CD4-positive, CD25-positive, alpha-beta regulatory T cell (primary cell): ENCODE measurements at places on chromosomes 4 and X.

GRCh38 chr4:74555231-74555630 is 110.3 kb downstream of the AREG start:
- DNase-seq: no peak

DNA sequence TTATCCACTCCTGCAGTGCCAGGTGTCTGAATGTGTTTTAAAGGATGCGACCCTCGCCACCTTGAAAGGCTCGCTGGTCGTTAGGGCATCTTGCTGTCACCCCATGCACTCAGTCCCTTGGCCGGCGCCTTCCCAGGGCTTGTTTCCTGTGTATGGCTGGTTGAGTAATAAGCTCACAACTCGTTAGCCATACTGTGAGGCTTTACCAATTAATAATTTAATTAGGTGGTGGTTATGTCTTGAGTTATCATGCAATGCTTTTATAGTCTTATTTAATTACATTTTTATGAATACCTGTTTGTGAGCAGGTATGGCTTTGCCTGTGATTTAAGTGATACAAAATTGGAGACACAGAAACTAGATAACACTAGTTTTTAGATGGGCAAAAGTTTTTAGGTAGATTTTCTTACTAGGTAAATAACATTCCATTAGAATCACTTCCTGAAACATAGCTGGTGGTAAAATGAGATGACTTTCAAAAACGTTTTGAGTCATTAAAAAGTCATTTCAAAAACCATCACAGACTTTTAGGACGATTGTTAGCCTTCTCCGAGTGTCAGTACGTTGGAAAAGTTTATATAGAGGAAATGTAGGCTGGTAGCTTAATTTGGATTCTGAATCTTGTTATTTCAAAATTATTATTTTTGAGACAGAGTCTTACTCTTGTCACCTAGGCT is 18.2 kb downstream of the PTTG2 start:
- no peak for DNase-seq

DNA sequence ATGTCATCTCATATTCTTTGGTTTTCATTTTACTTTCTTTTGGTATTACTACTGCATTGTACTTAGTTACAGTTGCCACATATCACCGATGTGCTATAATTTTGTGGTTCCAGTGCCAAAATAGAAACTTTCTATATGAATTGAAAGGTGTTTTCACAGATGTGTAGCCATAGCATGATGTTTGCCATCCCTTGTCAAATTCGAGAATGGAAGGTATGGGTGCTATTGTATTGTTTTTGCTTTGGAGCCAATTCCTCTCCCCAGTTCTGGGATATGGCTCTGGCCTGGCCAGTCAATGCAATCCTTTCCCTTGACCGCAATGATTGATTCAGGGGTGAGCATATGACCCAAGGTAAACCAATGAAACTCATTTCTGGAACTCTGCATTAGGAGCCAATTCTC is 86.2 kb upstream of the RPS6KA3 start:
- DNase-seq: no peak

GRCh38 chr4:11743976-11744375 is 315.3 kb upstream of the HS3ST1 start:
- DNase-seq: no peak

DNA sequence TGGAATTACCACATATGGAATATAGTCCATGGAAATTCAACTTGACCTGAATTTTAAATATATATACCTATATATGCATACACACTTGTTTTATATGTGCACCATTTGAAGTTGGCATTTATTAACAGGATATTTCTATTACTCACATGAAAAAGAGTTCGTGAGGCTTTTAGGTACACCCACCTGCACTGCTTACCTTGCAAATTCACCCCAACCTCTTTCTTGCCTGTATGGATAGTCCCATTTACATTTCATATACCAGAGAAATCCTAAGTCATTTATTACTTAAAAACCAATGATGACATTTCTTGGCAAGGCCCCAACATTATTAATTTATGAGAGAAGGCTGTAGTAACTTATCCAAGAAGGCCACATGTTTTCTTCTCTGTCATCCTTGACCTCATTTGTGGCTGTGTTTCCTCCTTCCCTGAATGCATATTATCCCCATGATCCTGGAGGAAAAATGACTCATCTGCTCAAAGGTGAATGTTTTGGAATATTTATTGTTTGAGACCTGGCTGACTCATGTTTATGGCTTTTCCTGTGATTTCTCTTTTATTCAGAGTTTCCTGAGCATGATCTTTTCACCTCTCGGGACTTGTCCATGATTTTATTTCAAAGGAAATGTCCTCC is 62.2 kb upstream of the FAM241A start:
- no peak for DNase-seq

- no peak for DNase-seq
Measured at GRCh38 chr4:168797738-168798375, 212.2 kb downstream of the CBR4 start.

- no peak for DNase-seq
Measured at GRCh38 chrX:9724711-9725110, 40.9 kb downstream of the GPR143 start.

DNA sequence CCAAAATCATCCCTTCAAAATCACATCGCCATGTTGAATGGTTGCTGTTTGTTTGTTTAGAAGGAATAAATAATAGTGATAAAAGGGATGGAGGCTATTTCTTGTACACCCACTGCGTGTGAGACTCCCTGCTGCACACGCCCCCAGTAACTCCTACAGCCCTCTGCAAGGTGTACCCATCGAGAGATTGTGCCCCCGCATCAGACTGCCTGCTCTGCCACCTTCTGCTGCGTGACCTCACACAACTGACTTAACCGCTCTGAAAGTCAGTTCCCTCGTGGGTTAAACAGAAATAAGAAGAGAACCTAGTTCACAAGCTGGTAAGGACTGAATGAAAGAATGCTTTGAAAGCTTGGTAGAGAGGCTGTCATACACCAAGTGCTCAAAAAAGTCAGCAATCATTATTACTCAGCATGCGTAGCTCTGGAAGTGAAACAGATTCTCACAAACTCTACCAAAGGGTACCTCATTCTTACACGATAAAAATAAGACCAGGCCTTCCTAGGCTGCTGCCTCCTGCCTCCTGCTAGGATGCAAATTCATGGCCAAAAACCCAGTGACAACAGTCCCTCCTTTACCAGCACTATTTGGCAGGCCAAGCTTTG is 147.1 kb downstream of the CPEB2 start:
- DNase-seq: no peak

DNA sequence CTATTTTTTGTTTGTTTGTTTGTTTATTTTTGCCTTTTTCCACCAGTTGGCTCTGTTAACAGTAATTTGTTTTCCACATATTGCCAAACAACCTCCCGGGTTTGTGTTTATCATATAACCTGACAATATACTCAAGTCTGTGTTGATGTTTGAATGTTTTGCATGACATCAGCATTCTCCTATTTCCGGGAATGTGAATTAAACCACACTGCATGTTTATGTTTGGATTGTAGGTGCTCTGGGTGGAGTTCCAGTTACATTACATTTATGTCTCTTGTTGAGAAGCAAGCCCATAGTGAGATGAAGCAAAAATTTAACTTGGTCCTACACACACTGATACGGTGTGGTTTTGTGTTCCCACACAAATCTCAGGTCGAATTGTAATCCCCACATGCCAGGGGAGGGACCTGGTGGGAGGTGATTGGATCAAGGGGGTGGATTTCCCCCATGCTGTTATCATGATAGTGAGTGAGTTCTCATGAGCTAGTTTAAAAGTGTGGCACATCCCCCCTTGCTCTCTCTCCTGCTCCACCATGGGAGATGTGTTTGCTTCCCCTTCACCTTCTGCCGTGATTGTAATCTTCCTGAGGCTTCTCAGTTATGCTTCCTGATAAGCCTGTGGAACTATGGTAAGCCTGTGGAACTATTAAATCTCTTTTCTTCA is 54.4 kb upstream of the CLNK start:
- no peak for DNase-seq

DNA sequence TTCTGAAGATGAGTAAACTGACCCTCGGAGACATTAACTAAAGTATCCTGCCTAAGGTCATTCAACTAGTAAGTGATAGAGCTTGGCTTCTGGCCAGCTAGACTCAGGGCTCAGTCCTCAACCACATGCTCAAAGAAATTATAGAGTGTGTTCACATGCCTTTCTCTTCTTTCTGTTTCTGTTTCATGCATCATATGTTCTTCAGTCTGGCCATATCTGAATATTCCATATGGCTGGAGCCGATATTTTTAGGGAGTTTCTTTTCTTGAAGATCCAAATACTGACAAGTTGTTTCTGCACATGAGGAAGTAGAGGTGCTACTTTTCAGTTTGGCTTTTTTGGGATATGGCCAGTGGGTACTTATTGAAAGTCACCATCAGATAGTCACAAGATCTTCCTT is 44.9 kb downstream of the MMRN1 start:
- DNase-seq: no peak

DNA sequence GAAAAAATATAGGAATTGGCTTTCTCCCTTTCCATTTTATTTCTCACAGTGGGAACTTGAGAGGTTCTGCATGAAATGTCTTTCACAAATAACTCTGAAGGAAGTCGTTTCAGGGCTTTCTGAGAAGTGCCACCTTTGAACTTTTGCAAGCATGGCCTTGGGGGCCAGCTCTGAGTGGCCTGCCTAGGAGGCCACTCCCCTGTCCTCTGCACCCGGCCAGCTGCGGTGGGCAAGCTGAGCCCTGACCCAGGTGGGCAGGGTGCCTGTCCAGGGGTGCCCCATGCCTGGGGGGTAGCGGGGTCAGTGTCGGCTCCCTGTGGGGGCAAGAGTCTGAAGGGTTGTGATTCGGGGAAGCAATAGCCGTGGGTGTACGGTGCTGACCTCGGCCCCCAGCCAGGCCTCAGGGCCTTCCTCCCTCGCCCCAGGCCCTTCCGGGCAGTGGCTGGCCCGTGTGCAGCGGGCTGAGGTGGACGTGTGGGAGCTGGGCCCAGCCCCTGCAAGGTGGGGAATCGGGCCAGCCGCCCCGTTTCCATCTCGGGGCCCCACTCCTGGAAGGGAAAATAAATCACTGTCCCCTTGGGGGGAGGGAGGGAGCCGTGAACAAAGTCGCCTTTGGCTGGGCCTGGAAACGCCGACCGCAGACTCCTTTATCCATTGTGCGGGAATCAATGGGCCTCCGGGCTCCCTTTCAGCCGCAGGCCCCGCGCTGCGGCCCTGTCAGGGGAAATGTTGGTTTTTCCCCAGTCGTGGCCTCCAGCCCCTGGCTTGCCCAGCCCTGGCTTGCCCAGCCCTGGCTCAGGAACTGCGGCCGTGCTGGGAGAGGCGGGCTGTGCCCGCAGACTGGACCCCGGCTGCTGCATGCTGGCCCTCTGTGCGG is 3.1 kb downstream of the FGFRL1 start:
- no peak for DNase-seq

- DNase-seq: no peak
Measured at GRCh38 chrX:104488811-104489210, 77.2 kb upstream of the IL1RAPL2 start.

DNA sequence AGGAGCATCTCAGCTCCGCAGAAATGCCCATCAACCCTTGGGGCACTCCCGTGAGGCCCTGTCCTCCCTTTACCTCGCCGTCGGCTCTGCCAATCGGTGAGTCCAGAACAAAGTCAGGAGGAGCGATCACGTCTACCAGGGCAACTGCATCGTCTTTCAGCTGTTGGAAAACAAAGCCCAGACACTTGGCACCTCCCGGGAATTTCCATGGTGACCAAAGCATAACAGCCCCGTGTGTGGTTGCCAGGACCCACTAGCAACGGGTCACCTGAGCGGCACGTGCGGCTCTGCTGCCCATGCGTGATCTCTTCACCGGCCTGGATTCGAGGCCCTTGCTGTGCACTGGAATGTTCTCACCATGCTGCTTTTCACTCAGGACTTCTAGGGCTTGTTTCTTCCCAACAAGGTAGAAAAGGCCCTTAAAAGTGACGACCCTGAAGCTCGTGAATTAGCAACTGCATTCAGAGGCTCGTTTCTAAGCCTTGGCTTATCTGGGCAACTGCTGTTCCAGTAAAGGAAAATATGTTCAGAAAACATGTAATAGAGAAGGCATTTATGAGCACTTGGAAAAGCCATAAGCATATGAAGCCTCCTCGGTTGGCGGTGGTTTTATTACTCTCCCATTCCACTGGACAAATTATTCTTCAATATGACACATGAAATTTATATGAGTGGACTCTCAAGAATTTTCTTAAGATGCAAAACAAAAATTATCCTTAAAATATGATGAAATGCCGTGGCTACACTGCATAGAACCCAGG is 69.5 kb downstream of the ACOX3 start:
- no peak for DNase-seq

- no peak for DNase-seq
Measured at GRCh38 chrX:44842550-44843317, 1.1 kb upstream of the DUSP21 start.

- DNase-seq: no peak
Measured at GRCh38 chrX:13966793-13967125, 62.9 kb downstream of the GEMIN8 start.

DNA sequence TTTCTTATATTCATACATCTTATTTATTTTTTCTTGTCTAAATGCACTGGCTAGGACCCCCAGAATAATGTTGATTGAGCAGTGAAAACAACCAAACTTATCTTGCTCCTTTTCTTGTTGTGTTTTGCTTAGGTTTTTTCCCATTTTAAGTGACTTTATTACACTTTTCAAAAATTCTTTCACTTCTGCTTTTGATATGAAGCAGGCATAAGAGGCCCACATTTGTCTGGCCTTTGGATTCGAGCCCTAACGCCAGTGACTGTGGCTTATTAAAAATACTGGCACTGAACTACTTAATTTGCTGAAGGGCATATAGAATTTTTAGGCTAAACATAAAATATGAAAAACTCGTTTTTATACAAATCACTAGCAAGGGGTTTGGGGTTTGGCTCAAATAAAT is 197.0 kb downstream of the ASB9 start:
- DNase-seq: no peak

GRCh38 chr4:41644288-41644914 is 104.1 kb downstream of the PHOX2B start:
- DNase-seq: no peak

DNA sequence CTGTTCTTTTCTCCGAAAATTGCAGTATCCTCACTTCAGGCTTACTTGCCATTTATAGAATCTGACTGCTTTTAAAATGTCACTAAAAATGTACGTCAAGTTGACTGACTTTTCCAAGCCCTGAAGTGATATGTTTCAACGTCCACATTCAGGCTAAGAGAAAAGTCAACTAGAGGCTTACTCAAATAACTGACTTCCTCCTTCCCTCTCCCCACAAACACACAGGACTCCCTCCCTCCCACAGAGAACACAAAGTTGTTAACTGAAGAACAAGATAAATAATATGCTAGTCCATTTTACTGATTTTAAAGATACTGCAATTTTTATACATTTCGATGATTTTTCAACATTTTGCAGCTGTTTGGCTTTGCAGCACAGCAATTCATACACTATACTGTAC is 13.8 kb upstream of the CDKL2 start:
- DNase-seq: no peak

DNA sequence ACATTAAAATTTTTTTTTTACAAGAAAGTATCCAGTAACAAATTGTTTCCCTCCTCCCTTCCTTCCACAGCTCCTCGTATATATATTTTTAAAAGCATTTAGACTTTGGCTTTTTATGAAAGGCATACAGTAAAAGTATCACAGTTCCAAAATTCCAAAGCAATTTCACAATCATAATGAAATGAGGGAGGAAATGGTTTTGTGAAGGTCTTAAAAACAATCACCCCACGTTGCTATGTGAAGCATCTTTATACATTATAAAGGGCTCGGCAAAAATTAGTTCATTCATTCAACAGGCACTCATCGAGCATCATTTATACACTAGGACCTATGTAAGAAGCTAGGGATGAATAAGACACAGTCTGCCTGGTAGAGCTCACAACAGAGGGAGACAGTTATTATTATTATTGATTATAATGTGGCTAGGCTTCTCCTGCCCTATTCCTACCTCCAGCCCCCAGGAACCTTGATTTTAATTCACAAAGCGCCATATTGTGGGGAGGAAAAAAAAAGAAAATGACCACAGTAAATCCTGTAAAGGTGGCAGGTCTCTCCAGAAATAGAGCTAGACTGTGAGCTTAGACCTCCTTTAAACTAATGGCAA is 239.9 kb downstream of the MAML3 start:
- DNase-seq: no peak
